ENCODE measurements at places on chromosomes 3 and 15.

DNA sequence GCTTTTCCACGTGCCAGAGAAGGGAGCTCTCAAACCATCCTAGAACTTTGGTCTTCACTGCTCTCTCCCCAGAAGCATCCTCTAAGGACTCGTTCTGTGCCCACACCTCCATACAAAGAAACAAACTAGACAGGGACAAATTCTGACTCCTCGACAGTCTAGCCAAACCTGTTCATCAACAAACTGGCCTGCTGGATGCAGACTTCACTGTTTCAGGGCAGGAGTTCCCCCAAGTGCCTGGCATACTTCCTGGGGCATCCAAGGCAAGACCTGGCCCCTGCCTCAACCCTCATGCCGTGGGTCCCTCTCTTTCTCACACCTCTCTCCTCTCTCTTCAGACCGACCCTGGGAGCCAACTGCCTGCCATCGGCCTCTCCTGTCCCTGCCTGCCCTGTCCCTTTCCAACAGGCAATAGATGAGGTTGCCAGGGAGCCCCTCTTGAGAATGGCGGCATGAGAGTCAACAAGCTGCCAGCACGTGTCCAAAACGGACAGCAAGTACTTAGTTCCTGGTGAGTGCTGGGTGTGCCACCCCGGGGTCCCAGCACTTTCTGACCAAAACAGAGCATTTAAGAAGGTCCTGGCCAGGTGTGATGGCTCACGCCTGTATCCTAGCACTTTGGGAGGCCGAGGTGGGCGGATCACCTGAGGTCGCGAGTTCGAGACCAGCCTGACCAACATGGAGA lies 79.1 kb upstream of the HES1 start:
- no peak for DNase-seq

DNA sequence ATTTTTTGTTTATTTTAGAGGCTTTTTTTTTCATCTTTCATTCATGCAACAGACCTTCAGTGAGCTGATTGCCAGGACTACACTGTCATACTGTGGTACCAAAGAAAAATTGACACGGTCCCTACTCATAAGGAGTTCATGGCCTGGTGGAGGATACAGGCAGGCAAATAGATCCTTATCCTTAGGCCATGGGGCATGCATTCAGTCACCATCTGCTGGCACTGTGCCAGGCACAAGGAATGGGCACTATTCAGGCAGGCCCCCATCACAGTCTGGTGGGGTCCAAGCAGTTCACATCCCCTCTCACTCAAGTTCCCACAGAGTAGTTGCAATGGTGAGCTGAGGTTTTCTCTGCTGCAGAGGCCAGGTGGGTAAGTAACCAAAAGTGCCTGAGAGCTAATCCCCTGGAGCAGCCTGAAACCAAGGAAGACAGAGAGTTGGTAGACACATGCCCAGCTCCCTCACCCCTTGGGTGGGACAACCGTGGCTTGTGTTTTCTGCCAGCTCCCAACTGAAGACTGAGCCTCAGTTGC lies 17.3 kb downstream of the CISH start:
- no peak for DNase-seq

DNA sequence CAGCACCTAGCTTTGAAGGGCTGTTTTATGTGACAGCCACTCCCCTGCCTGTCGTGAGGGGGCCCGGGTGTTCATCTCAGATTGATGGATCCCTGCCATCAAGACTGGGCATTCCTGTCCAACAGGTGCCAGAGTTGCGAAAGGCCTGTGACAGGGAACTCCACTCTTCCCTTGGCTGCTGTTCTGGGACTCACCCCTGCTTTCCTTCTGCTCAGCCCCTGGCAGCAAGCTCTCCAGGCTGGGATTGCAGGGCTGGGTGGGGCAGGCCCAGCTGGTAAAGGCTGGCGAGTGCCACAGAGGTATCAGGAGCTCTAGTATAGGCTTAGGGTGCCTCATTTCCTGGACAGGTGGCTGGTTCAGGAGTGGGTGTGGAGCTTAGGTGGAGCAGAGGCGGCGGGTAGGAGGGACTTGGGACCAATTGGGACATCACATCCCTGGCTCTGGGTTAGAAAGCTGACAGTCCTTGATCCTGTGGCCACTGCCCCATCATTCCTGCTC lies at the start of gene PLA2G4B:
Gene PLA2G4B (plus strand): TSS at position 448 of the 498 bp plus-strand sequence. CDS start 67 bp downstream, outside the sequence.
- no peak for DNase-seq

DNA sequence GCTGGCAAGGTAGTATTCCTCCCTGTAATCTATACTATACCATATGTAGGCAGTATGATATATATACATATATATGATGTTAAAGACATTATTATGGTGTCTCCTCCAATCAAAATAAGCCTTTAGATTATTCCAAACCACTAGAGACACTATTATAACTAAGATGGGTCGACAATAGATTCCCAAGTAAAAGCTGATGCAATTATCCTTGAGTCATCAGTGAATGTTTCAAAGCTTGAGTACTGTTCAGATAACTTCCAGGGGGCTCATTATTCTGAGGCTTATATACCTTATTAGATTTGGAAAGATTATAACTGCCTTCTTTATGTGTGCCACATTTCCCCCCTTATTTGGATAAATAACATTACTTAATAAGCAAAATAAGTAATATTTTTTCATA lies 11.9 kb upstream of the C3orf38 start:
- no peak for DNase-seq

GRCh38 chr15:92643849-92644815 lies 11.4 kb downstream of the FAM174B start:
- no peak for DNase-seq

DNA sequence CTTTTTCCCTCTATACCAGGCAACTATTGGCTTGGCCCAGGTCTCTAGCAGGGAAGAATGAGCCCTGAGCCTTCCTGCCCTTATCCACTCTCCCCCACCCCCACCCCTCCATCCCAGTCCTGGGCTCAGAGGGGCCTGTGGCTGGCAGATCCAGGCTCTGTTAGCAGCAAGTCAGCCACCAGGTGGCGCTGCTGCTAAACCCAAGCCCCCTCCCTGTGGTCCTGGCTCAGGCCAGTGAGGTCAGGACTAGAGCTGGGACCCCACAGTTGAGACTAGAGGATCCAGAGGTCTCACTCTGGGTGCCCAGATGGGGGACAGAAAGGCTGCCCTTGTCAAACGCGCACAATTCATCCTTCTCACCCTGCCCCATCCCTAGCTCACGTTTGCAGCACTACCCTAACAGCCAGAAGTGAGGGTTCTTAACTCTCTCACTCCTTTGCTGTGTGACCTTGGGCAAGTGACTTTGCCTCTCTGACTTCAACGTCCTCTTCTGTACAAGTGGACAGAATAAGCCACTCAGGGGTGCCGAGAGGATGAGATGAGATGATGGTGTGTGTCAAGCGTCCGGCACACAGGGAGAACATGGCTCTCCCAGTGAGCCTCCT lies 46.8 kb upstream of the SLC6A1 start:
- DNase-seq, result peak; percentile 1

DNA sequence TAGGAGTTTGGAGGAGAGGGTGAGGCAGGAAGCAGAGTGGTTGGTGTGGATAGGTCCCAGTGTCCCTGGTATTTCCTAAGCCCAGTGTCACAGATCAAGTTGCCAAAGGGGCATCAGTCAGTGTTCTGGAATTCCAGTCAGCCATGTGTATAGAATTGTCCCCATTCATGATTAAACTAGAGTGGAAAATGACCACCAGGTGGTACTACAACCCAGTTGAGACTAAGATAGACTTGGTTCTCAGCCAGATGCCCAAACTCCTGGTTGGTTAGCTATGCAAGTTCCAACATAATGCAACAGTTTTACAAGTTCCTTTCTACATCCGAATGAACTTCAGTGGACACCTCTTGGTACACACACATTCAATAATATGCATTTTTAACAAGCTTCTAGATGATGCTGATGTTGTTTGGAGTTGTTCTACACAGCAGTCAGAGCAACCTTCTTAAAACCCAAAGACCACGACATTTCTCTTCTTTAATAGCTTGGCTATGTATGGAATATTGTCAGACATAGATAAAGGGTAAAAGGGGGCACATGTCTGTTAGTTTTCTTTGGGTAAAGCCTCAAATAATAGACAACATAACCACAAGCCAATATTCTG lies 8.4 kb upstream of the ATR start:
- no peak for DNase-seq

DNA sequence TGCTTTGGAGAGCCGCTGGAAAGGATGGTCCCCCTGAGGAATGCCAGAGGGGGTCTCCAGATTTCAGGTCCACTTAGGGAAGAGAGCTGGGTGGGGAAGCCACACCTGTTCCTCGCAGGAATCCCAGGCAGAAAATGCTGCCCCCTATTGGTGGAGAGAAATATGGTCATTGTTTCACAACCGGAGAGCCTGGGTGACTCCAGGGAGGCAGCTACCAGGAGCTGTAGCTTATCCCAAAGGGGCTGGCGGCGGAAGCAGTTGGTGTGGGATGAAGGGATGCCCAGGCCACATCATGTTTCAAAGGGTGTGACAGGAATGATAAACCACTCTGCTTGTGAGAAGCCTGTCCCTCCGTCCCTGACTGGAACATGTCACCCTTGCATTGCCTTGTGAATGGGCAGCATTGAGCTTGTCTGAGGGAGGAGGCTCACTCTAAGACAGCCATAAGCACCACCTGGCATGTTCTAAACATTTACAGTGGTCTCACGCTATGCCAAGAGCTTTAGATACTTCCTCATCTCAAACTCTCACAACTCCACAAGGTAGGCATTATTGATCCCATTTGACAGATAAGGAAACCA lies 34.5 kb downstream of the POMGNT2 start:
- DNase-seq, result no peak
